ENCODE measurements at places on chromosomes 6 and 20.

DNA sequence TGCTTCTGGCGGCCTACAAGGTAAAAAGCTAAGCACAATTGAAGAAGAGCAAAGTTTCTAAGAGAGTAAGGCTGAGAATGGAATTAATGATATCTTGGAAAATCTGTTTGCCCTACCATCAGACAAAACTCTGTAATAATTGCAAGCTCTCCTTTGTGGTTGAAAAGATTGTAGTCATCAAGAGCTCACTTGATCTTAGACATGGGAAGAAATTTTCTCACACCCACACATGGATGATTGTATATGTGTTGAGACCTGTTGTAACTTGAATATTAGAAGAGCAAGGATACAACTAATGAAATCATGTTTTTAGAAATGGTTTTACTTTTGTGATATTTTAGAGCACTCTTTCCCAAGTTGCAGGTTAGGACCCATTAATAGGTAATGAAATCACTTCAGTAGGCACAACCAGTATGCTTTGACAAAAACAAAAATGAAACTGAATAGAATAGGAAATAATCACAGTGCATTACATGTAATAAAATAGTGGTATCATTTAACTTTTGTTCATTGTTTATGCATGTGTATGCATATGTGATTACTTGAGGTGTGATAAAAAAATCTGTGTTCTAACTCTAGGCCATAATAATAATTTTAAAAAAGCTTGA, 14.0 kb downstream of the DCBLD1 start:
- DNase-seq, result no peak

DNA sequence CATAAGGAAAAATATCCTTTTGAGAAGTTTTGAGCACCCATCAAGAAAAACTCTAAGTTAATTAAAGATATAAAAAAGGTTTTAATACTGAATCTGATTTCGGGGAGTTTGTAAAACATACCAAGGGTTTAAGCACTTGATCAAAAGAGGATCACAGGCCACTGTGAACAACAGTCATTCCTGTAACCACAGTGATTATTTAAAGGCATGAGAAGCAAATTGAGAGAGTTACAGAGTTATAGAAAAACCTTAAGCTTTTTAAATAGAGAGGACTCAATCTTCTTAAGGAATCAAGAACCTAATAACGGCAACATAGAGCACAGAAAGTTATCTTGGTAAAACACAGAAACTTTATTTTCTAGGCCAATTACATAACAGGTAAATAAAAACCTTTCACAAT, 831.6 kb downstream of the C6orf118 start:
- no peak for DNase-seq

- no peak for DNase-seq
Observed at GRCh38 chr6:9634776-9635175, 780.1 kb downstream of the TFAP2A start.

- DNase-seq, result no peak
Observed at GRCh38 chr6:5153186-5153585, 68.0 kb downstream of the PPP1R3G start.

DNA sequence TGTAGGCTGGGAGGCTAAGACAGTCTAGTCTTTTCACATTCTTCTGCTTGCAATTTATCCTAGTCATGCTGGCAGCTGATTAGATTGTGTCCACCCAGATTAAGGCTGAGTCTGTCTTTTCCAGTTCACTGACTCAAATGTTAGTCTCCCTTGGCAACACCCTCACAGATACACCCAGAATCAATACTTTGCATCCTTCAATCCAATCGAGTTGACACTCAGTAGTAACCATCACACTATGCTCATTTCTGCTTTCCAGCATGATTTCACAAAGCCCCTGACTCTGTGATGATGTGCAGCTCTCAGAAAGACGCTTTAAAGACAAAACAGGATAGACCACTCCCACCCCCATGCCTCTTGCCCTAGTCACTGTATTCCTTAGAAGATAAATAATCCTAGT, 693.0 kb downstream of the HTR1B start:
- no peak for DNase-seq

Data from CD4-positive, alpha-beta memory T cell (primary cell).